ENCODE measurements at places on chromosomes 12 and 14.

- no peak for DNase-seq
Observed at GRCh38 chr14:105195522-105196264, 14.6 kb upstream of the NUDT14 start.

DNA sequence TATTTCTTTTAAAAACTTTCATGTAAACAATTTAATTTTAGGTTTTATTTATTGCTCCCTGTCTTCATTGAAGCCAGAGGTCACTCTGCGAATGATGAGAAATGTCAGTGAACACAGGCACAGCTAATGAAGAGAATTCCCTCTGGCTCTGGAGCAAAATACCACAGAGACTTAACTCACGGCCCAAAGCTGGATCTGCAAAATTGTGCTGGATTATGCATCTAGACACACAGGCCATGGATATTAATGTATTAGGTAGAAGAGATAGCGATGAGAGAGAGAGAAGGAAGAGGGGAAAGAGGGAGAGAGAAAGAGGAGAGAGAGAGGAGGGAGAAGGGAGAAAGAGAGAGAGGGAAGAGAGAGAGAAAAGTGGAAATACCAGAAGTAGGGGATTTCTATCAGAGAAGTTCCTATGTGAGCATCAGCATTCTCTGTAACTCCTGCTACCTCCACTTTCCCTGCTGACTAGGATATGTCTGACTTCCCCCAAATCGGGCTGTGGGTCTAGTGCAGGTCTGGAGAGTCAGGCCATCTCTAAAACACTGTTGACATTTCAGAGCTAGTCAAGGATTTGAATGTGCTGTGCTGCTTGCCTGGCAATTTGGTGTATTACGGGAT lies 3.7 kb downstream of the ARHGDIB start:
- DNase-seq: no peak

- peak; percentile 65 for DNase-seq
Observed at GRCh38 chr14:105203057-105203531, 22.0 kb upstream of the NUDT14 start.

DNA sequence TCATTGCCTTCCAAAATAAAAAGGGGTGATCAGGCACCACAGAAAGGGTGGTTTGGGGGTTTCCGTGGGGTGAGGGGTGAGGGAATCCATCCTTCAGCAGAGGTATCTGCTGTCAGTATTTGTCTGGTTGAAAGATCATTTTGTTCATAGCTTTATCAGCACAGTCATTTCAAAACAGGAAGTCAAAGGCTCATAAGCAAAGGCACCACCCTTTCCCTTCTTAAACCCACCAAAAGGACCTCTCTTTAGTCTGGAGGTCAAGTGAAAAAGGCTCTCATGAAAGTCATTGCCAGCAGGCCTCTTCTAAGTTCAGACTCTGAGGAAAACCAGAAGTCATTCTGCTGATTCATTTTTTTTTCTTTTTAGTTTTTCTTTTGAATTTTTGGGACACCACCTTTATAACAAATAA lies 6.2 kb downstream of the CHST11 start:
- no peak for DNase-seq

DNA sequence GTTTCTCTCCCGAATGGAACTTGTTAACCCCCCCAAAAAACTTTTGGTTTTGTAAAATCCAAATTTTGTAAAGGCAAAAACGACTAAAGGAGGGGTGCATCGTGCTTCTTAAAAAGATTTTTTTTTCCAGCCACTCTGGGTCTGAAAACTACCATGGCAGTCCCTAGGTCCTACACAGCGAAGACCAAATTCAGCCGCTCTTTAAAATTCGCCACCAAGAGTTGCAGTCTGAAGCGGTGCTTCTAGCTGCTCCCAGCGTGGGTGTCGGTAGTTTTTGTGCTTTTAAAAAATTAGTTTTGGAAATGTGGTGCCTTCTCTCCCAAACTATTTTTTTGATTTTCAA lies 873 bp upstream of the GSC start:
- DNase-seq: no peak

DNA sequence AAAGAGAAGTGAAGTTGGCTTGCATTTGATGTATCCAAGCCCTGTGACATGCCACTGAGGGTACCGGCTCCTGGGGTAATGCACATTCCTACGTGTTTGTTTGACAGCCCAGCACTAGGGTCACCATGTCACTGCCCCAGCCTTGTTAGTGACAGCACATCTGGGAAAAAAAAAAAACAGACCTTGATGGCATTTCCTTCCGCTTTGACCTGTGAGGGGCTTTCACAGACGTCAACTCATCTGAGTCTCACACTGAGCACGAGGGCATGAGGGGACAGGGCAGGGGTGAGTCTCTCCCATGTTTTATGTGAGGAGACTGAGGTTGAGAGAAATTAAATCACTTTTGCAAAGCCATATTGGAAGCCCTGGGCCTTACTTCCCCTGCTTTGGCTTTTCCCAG lies 111.5 kb downstream of the NUAK1 start:
- DNase-seq: no peak

- no peak for DNase-seq
Observed at GRCh38 chr14:21048638-21049037, 6.5 kb downstream of the RNASE7 start.

DNA sequence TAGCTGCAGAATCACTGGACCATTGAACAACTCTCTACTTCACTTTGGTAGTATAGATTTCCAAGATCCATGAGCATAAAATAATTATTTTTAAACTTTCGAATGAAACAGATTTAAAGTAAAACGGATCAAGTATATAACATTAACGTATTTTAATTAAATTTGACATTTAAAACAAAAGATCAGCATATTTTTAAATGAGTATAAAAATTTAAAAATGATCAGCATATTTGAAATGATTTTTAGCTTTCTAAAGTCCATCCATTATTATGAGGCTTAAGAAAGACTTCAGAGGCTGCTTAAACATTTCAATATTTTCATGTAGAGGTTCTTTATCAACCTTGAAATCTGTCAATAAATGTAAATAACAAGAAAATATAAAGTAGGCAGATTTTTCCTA lies 5.2 kb upstream of the USP15 start:
- DNase-seq: no peak

DNA sequence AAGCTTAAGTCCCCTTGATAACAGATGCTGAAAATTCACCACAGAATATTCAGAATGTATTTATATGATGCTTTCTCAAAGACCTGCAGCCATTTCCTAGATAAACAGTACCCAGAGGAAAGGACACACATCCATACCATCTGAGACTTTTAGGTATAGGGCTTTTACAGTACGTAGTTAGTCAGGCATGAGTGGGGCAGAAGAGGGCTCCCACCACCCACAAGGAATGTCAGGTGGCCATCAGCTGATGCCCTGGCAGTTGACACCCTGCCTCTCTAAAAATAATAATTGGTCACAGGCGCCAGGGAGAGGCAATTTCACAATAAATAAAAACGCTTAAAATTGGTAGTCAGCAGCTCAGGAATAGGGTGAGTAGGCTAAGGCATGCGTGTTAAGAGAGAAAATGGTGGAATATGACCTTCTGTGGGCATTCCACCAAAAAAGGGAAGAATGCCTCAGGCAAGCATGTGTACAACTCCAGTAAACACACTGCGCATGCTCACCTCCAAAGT lies 7.8 kb upstream of the TAS2R46 start:
- no peak for DNase-seq

GRCh38 chr14:69354383-69355153 lies 43.5 kb downstream of the ERH start:
- DNase-seq: no peak

GRCh38 chr14:100132903-100133510 lies 26.4 kb downstream of the DEGS2 start:
- DNase-seq: peak; percentile 58

GRCh38 chr12:1579651-1580435 lies 14.5 kb downstream of the FBXL14 start:
- DNase-seq: peak; percentile 77

DNA sequence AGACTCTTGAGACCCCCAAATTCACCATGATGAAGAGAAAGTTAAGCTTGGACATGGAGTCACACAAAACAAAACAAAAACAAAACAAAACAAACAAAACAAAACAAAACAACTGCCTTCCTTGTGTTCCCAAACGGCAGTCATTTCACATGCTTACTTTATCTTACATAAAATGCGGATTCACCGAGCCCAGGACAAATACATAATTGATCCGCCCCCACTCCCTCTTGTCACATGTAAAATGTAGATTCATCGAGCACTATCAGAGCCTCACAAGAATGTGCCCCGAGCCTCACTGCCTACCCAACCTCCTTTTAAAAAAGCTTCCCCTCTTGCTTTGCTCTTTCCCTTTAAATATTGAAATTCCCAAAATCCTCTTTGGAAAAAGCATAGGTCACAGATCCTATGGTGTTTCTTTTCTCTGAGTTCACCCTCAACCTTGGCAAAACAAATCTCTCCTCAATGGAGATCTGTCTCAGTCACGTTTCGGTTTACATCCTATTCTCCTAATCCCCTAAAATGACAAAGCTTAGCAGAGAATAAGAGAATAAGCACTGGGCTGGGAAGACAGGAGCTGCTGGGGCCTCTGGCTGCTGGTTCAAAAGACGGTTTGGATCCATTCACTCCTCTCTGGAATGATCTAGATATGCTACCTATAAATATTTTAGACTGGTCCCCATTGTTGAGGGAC lies 83.7 kb downstream of the NINJ2 start:
- no peak for DNase-seq

DNA sequence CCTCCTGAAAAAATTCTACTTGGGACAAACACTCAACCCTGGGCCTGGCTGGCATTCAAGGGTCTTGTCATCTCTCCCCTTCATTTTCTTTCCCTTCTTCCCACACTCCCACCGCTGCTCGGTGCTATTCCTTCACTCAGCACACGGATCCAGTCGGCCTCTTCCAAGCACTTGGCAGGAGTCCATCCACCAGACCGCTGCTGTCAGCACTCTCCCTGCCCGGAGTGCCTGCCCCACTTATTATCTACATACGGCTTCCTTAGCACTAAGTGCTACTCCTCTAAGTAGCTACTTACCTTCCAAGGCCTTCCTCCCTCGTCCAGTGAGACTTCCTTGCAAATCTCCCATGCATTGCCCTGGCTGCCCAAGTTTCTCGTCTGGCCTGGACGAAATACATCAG lies 29.8 kb downstream of the CALM1 start:
- peak; percentile 51 for DNase-seq

DNA sequence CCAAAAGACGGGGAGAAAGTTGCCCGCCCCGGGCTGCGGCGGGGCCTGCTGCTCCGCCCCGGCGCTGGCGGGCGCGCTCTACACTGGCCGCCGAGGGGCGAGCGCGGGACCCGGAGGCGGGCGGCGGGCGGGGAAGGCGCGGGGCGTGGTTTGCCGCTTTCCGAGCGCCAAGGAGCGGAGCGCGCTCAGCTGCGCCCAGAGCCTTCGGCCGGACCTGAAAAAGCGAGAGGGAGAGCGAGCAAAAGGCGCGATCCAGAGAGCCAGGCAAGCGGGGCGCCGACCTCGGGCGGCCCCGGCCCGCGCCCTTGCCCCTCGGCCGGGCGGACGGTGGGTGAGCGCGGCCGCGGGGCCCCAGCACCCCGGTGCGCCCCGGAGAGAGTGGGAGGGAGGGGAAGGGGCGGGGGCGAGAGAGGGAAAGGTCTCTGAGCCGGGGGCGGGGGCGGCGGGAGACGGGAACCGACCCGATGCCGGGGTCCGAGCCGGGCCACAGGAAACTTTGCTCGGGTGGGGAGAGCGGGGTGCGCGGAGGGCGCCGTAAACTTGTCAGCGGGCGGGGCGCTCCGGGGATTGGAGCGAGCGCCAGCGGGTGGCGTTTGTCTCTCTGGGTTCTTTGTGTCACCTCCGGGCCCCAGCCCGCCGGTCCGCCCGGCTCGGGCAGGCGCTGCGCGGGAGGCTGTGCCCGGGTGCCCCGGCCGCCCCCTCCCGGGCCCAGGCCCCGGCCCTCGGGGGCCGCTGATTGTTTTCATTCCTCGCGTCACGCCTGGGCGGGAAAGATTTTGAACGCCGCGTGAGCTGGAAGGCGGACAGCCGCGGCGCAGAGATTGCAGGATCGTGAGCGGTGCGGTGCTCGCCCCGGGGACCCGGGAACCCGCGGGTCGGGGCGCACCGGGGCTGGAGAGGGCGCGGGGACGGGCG lies at the start of gene SYNE2:
SYNE2 (plus strand) TSS at position 188 of the 915 bp plus-strand sequence. CDS start 56,145 bp downstream, outside the sequence.
- peak; percentile 74 for DNase-seq

DNA sequence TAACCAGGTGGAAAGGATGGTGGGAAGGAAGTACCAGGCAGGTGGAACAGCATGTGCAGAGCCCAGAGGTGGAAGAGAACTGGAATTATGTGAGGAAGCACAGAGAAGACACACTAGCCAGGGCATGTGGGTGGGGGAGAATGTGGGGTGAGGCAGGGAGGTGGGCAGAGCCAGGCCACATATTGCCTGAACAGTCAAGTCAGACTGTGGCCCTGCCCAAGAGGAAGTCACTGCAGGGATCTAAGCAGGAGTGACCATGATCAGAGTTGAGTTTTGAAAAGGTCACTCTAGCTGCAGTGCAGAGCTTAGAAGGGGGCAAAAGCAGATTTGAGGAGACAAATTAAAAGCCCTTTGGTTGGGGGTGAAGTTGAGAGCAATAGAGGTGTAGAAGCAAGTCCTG lies 114.0 kb upstream of the SLC38A2 start:
- no peak for DNase-seq

DNA sequence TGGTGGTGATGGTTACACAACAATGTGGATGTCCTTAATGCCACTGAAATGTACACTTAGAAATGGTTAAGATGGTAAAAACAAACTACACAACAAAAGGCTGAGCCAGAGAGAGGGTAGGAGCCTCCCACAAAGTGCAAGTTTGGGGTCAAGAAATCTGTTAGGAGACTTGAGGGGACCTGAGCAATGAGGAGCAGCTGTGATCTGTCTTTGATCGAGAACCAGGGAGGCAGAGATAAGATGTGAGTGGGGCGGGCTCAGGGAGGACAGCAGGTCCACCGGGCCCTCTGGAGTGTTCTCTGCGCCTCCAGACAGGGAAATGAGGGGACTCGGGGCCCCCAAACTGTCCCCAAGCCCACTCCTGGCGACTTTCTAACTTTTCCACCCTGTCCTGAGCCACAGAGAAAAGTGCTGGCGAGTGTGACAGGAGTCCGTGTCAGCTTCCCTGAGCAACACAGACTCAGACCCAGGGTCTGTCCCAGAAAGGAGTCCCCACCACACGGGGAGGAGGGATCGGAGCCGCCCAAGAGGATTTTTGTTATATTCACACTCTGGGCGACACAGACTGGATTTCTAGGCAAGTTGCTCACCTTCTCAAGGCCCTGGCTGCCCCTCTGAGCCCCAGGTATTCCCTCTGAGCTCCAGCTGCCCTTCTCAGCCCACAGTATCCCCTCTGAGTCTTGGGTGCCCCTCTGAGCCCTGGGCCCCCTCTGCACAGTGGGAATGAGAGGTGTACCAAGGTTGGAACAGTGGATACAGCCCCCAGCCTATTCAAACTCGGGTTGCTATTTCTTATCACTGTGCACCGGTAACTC lies 11.5 kb upstream of the SCARB1 start:
- no peak for DNase-seq

DNA sequence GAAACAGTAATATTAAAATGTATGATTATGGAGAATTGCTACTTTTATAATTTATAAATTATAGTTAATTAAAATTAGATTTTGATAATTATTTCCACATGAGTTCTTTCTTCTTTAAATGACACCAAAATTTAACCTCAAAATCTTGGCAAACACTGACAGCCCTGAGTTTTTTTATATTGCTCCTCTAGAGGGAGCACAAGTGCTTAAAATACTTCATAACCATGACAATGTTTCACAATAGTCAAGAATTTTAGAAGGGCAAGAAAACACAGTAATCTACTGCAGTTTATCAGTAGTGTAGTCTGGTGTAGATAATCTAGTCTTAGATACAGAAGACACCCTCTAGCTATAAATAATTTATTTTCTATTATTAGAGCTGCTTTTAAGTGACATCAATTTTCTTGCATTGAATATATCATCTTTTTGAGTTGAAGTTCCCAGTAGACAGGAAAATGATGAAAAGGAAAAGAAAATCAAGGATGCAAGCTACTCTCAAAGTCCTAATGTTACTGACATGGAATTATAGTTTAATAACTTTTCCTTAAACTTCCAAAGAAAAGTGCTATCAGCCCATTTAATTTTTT lies 14.3 kb upstream of the PTGER2 start:
- peak; percentile 65 for DNase-seq

GRCh38 chr12:54206791-54207190 lies 18.0 kb upstream of the SMUG1 start:
- DNase-seq: no peak

All from fibroblast of skin of scalp (primary cell).